Activated CD4-positive, alpha-beta memory T cell treated with anti-CD3 and anti-CD28 coated beads for 36 hours (primary cell): ENCODE measurements at places on chromosomes 7 and 10. TPM values are rescaled to one million over a fixed set of nuclear protein-coding genes. Genes with fewer than 3 reads are reported as not detected.

The ZNF107 gene
- total RNA-seq = 14.3 TPM

The C10orf67 gene
- total RNA-seq = 0.31 TPM

The SFTPA1 gene
- not detected for total RNA-seq

The PCDH15 gene
- total RNA-seq = not detected

The CCDC3 gene
- 0.45 TPM for total RNA-seq

The OR9A2 gene
- not detected for total RNA-seq

The SUN3 gene
- total RNA-seq = not detected

The RASA4B gene
- total RNA-seq = 10.2 TPM

The SVOPL gene
- total RNA-seq = not detected

The SORBS1 gene
- total RNA-seq = 1.5 TPM

The TLL2 gene
- 0.05 TPM for total RNA-seq
